ENCODE measurements at places on chromosomes 1 and 21.

GRCh38 chr1:62962901-62963776 is 179.2 kb downstream of the ATG4C start:
- no peak for ATAC-seq

DNA sequence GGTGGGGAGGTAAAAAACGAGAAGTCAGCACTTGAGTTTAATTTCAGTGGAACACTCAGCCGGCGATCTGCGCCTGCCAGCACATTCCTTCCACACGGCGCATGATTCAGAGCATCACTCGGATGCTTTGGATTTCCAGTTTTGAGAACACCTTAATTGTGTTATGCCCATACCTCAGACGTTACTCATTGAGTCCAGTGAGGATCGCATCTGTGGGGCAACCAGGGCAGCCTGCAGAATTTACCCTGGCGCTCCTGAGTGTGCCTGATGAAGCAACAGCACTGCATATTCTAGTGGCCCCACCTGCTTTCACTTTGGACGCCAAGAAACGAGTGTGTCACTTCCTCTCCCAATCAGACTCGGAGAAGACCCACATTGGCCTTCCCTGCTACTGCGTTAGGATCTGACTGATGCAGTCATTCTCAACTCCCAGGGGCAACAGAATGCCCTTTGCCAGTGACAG is 19.9 kb downstream of the FAM89A start:
- ATAC-seq = peak; percentile 44

DNA sequence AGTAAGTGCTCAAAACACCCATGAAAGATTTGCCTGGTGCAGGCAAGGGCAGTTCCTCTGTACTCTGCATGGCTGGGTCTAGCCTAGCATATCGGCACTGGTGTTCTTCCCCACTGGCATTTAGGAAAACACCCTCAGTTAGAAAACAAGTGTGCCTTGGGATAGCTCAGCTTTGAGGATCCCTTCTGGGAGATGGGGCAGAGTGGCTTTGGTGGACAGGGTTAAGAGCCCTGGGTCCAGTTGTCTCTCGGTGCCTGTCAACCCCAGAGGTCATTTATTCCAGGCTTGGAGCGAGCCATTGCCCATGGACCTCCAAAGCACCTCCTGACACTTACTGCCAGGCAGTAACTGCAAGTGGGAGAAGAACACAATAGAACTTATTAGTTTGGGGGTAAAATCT is 80.8 kb upstream of the DIRAS3 start:
- ATAC-seq = no peak

- no peak for ATAC-seq
Observed at GRCh38 chr1:214824763-214825162, 221.8 kb downstream of the CENPF start.

DNA sequence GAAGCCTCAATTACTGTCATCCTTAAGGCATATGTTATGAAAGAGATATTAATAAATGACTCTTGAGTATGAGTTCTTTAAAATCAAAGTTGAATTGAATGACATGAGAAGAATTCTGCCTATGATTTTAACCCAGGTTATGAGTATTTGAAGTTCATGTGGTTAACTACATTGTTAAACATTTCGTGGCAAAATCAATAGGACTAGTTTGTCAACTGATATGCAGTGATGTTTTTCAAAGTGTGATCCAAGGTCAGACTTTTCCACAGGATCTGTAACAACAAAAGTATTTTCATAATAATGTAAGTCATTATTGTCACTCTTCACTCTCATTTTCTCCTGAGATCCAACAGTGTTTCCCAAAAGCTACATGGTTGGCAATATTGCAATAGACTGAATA is 189.5 kb downstream of the DENND1B start:
- no peak for ATAC-seq

GRCh38 chr1:222375701-222376100 is 172.2 kb downstream of the HHIPL2 start:
- ATAC-seq = no peak

DNA sequence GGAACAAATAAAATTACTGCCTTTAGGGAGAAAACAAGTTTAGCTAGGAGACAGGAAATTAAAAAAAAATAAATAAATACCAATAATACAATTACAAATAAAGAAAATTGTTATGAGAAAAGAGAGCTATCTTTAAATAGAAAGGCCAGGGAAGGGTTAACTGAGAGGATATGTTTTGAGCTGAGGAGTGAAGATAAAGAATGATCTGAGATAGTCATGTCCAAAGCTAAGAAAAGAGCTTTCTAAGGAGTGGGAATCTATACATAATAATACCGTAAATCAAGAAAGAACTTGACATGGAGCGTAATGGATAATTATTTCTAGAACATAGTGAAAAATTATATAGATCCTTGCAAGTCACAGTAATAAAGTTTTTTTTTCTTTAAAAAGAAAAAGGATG is 176.5 kb downstream of the NCAM2 start:
- no peak for ATAC-seq

GRCh38 chr1:66253330-66253921 is 280.5 kb upstream of the SGIP1 start:
- ATAC-seq = peak; percentile 79

- no peak for ATAC-seq
Observed at GRCh38 chr1:74767490-74767889, 34.5 kb downstream of the TYW3 start.

GRCh38 chr1:40257313-40257687 is 736 bp upstream of the ZMPSTE24 start:
- peak; percentile 10 for ATAC-seq

DNA sequence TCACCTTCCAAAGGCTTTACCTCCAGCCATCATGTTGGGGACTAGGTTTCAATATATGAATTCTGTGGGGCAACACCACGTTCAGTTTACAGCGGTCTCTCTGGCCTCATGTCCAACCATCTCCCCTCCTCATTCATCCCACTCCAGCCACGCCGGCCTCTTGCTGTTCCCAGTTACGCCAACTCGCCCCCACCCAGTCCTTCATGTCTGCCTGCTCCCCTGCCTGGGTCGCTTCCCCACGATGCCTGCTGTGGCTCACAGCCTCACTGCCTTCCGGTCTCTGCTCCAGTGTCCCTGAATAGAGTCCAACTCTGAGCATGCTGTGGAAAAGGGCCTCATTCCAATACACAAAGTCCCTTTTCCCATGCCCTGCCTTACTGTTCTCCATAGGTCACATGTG is 193.8 kb downstream of the KIF26B start:
- ATAC-seq = no peak

GRCh38 chr1:119954476-119955422 is 58.4 kb upstream of the ADAM30 start:
- ATAC-seq = no peak

- ATAC-seq = no peak
Observed at GRCh38 chr1:167676916-167677848, 44.6 kb upstream of the MPZL1 start.

DNA sequence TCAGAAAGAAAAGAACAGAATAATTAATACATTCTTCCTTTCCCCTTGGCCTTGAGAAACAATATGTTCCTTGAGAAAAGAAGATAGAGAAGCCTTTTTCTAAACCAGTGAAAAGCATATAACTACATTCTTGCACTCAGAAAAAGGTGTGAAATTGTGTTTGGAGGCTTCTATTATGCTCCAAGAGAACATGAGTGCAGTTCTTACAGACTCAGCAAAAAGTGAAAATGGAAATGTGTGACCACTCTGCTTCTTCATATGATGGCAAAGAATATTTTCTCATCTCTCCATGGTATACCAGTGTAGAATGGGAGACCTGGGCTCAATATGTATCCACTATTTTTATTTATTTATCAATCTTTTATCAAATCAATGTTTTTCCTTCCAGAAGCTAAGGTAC is 43.2 kb downstream of the ALG14 start:
- ATAC-seq = no peak

- ATAC-seq = peak; percentile 66
Observed at GRCh38 chr1:32361674-32362473, 411 bp downstream of the FAM229A start.

DNA sequence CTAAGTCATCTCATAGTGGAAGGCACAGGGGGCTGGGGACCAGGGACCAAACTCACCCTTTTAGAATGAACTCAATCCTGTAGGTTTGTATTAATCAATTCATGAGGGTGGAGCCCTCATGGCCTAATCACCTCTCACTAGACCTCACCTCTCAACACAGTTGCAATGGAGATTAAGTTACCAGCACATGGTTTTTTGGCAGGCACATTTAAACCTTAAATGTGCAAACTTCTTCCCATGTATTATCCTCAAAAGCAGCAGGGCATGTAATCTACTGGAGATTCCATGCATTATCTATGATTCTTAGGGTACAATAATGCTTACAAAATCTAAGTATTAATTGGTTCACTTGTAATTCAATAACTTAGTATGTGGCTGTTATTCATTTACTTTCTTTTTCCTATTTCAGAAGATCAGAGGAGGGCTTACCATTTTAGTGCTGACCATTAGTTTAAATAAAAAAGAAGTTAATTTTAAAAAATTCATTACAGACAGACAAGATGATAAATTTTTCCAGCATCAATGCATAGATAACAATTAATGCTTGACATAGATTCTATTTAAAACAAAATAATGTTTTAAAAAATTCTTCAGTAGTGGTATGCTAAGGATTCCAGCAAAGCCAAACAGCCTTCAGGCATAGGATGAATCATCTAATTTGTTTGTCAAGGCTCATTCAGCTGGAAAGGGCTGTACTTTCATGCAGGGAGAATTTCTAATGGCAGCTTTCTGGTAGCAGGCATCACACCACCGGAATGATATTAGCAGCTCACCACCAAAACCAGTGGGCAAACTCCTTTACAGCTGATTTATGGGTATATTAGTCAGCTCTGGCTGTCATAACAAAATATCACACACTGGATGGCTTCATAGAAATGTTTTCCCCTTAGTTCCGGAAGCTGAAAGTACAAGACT is 124.6 kb upstream of the ZNF648 start:
- ATAC-seq = no peak

- ATAC-seq = no peak
Observed at GRCh38 chr1:228434689-228435088, 18.0 kb upstream of the TRIM17 start.

DNA sequence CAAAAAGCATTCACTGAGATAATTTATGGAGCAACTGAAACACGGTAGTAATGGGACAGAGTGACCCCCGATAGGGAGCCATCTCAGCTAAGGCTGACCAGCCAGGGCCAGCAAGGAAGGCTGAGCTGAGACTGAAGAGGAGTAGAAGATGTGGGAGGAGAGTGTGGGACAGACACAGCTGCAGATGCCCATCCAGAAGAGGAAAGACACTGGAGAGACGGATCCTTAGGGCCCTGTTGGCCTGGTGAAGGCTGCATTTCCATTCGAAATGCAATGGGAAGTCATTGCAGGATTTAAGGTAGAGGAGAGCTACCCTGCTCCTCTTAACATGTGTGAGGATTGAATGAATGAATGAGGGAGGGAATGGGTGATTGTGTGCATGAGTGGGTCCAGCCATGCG is 44.0 kb upstream of the LRP8 start:
- ATAC-seq = no peak

- ATAC-seq = no peak
Observed at GRCh38 chr1:230399321-230400006, 26.7 kb downstream of the PGBD5 start.

- peak; percentile 49 for ATAC-seq
Observed at GRCh38 chr1:164771619-164772361, 212.8 kb downstream of the PBX1 start.

DNA sequence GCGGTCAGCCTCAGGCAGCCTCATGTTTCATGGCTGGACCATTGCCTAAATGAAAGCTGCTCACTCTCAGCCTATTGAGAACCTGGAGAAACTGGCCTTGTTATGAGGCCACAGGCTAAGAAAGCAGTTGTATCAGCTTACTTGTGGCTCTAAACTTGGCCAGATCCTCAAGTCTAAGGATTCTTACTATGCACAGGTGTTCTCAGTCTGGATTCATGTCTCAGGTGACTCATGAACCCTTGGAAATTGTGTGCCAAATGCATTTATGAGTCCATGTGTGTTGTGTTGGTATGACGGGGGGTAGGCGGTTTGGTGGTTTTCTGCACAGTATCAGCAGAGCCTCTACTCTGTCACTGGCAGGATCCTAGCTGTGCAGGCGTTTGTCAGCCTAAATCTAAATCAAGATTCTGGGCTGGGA is 90.4 kb downstream of the ROR1 start:
- no peak for ATAC-seq

DNA sequence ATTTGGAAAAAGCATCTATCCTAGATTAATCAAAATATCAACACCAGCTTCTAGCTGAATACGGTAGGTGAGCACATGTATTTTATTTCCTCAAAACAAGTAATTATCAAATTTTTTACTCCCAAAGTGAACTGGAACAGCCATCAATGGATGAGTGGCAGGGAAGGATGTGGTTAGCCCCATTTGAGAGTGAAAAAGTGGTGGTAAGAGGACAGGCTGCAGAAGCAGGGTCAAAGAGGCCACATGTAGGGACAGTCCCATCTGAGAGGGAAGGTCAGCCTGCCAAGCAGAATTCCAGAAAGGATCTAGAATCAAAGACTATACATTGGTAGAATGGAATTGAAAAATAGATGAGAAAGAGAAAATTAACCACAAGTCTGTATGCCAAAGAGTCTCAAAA is 163.8 kb downstream of the SMYD3 start:
- no peak for ATAC-seq

DNA sequence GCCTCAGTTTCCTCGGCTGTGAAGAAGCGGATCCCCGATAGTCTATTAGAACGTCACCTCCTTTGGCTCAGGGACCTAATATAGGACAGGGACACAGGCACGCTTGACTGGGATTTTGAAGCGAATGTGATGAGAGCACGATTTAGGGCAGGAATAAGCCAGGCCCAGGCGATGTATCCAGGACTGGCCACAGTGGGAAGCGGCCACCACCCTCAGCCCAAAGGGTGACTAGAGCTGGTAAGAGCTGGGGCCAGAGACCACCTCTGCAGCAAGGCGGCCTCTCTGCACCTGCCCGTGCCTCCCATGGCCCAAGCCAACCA is 100.0 kb upstream of the VAMP3 start:
- ATAC-seq = no peak

GRCh38 chr1:221881805-221882581 is 140.1 kb upstream of the DUSP10 start:
- no peak for ATAC-seq

- no peak for ATAC-seq
Observed at GRCh38 chr1:45968941-45969666, 163.3 kb downstream of the PIK3R3 start.

DNA sequence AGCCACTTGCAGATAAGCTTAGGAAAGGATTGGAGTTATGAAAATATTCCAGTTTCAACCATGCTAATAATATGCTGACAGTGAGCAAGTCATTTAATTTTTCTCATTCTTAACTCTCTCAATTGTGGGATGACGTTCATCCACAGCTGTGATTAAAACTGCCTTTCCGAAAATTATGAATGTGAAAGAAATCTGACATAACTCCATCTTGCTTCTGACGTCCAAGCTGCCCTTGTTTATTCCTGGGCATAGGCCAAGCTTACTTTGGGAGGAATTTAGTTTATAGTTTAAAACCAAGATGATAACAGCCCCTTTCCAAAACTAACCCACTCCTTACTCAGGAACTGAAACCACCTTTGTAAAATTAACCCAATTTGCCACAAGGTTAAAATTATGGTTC is 11.0 kb upstream of the RGS18 start:
- ATAC-seq = no peak

- ATAC-seq = no peak
Observed at GRCh38 chr1:161091796-161092507, 2.6 kb upstream of the NECTIN4 start.

Measured in gastroesophageal sphincter (tissue), 4 donors.